ENCODE measurements at places on chromosomes 5 and 9.

DNA sequence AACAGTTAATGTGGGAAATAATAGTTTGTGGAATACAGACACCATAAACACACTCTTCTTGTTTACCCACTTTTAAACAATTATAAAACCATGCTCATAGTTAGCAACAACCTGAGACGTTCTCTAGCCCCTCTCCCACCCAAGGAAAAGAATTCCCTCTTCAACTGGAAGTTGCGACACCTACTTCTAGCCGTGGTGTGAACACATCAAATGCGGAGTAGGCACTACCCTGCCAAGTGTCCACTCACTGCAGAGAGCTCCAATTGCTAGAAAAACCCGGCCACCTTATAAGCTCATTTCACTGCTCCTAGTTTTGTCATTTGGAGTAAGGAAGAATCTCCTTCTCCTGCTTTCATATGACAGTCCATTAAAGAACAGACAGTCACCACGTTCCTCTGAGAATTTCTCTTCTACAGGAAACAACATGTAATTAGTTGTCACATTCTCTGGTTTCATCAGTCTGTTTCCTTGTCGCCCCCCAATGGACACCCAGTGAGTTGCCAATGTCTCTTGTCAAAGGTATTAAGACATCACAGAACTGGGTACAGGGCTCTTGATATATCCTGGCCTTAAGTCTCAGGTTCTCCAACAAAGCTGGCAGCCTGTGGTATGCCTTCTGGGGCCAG, 47.3 kb downstream of the PRLR start:
- DNase-seq = no peak

GRCh38 chr5:15752663-15753285, 252.8 kb downstream of the FBXL7 start:
- DNase-seq = no peak

DNA sequence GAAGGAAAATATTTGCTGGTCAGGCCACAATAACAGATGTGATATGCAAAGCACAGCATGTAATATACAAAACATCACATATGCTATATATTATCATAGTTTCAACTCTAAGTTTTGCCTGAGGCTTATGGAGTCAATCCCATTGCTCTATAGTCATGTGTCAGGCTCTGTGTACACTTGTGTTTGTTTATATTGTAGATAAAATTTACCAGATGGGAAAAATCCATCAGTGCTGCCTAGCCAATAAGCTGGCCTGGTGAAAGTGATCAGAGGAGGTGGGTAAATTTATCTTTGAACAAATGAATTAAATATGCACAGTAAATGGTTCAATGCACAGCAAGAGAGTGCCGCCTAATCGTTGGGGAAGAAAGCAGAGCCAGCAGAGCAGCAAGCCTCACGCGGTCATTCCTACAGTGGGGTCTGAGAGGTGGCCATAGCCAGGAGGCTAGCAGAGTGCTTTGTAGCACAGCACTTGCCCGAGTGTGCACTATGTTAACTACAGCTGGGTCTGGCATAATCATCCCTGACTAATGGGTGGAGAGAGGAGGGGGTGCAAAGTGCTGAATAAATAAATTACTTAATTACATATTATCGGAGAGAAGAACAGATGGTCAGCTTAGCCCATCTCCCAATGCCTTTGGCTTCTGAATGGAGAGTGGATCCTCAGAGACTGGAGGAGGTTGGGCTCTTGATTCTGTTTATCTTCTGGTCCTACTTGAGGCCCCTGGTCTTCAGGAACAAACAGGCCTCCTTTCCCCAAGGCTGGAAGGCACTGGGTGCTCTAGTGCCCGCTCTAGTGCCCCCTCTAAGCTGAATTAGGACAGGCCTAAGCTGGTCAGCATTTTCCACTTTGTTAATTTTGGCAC, 153.5 kb downstream of the MAT2B start:
- DNase-seq = no peak

- no peak for DNase-seq
Measured at GRCh38 chr5:126864042-126864688, 87.2 kb downstream of the LMNB1 start.

DNA sequence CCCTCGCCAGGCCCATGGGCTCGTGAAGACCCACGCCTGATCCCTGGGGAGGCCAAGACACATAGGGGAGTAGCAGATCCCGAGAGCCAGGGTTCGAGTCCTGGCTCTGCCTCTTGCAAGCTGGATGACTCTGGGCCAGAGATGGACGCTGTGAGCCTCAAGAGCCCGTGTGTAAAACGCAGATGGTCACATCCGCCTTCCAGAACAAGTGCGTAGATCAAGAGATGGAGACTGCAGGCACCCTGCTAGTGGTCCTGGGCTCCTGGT, 8.2 kb downstream of the ST6GALNAC4 start:
- no peak for DNase-seq

DNA sequence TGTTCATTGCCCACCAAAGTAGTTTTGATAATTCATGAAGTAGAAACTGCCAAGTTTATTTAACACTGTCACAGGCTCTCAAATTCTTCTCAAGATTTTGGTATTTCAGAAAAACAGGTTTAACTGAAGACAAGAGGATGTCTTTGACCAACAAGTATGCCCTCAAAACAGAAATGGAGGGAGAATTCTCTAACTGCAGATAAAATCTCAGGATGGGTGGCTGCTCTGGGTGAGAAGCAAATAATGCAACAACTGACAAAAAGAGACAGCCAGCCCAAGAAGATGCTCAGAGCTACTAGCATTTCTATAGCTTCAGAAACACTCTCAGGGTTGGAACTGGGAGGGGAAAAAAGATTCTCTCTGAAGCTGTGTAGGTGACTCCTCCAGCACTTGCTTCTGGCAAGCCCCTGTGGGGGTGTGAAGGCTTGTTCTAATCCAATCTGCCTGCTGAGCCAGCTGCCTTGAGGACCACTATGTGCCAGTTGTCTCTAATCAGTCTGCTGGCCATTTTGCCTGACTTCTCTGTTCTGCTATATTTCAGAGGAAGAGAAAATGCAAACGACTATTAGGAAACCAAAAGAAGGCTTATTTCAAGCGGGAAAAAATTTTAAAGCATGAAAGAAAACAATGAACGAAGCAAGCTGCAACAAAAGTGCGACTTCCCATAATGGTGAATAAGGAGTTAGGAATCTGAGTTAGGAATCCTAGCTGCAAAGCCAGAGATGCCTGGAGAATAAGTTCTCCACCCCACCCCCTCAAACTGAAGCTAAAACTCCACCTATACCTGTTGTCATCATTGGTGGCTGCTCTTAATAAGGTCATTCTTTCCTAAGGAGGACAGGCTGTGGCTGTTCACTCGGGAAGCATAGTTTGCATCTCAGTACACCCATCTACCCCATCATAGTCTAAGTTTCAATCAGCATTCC, 147.5 kb downstream of the GNAQ start:
- DNase-seq = no peak

- no peak for DNase-seq
Measured at GRCh38 chr9:21923694-21924093, 70.5 kb downstream of the CDKN2A start.

DNA sequence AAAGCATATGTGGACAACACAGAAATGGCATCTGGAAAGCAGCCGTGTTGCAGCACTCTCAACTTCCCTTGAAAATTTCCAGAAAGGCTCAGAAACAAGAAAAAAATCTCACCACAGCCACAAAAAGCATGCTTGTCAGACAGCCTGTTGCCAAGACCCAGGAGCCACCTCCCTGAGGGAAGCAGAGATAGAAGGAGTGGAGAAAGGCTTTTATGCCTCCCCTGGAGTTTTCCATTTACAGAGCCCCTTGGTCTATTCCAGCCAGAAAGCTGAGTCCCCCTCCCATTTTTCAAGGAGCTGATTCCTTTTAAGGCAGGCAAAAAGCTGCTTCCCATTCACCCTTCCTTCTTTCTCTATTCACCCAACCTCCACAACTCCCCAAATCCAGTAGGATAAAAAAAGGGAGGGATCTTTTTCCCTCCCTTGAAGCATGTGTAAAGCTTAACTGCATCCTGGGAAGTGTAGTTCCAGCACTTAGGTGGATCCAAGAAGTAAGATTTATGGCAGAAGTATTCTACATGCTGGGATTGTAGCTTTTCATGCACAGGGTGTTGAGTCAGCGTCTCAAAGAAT, 37.1 kb upstream of the PALM2AKAP2 start:
- DNase-seq = no peak

DNA sequence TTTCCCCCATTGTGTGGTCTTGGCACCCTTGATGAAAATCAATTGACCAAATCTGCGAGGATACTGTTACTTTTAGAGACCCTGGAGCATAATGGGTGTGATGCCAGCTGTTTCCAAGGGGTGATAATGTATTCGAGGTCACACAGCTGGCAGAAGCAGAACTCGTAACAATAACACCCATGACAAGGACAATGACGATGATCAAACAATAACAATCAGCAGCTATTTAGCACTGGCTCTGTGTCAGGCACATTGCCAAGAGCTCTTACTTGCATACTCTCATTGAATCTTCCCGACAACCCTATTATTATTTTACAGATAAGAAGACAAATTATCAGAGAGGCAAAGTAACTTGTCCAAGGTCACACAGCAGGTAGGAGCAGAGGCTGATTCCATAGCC, 223.7 kb upstream of the MSX2 start:
- no peak for DNase-seq
